ENCODE measurements at places on chromosomes 4 and X.

DNA sequence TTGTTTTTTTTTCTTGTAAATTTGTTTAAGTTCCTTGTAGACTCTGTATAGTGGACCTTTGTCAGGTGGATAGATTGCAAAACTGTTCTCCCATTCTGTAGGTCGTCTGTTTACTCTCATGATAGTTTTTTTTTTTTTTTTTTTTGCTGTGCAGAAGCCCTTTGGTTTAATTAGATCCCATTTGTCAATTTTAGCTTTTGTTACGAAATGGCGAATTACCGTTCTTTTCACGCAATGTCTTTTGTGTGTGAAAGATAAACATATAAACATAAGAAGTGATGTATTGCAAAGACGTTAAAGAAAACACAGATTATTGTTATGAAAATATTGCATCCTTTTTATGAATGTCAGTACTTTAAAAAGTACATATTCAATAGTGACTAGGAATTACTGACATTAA lies 34.5 kb downstream of the MAGEA10 start:
- no peak for DNase-seq

DNA sequence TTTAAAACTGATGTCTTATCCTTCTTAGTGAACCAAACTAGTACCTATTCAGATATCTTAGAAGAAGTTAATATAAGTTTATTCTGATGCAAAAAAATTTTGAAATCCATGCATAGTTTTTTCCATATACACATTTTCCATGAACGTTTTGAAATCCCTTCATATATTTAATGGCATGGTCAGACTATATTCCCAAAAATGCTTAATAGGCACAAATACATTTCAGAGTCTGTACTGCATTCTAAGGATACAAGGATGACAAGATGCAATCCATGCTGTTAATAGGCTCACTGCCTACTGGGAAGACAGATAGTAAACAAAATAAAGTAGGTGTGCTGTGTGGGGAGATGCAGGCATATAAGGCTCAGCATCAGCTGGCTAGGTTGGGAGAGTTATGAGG lies 33.2 kb downstream of the PROM1 start:
- no peak for DNase-seq

DNA sequence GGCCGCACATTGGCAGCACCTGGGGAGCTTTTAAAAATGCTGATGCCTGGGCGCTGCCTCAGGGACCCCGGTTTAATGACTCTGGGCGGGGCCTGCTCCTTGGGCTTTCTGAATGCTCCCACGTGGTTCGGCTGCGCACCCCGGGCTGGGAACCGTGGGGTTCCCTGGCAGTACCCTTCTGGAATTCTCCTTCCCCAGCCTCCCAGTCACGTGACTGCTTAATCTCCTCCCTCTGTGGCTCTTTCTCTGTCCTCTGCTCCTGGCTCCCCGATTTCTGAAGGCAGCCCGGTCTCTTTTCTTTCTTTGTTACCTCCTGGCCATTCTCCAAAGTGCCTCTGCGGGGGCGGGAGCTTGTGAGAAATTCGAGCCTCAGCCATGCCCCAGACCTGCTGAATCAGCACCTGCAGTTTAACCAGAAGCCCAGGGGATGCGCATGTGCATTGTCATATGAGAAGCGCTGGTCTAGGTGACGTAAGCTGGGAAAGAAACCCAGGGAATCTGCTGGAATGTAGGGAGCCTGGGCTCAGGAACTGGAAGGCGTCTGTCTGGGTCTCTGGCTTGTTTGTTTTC lies 16.6 kb downstream of the CLCN4 start:
- no peak for DNase-seq

DNA sequence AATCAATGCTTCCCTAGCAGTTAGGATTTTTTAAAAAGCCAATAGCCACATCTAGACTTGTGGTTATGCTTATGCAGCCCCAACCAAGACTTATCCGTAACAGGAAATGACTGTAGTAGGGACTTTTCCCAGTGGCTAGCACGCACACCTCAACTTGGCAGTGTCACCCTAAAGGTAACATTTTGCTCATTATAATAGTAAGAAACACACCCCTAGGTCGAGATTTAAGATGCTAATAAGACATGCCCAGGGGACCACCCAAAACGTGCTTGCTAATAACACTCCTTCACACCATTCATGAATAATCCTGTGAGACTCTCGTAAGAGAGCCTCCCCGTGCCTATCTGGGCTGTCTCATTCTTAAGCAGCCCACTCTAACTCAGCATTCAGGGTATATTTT lies 195.3 kb downstream of the CHIC1 start:
- no peak for DNase-seq

GRCh38 chr4:60780874-60781273 lies 419.3 kb upstream of the ADGRL3 start:
- no peak for DNase-seq

DNA sequence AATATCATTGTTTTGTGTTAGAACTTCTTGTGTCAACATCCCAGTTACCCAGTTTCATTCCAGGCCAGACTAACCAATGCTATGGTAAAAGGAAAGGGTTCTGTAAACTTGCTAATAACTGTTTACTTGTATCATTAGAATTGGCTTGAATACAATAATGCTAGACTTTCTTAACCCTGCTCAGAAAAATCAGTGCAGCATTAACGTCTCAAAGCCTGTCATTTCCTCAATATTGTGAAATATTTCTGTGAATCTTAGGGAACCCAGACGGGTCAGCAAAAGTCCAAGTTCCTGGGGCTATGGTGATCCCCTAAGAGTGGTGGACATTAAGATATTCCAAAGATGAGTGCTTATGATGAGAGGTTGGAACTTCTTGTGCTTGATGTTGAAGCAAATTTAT lies 541.2 kb upstream of the MAGEB18 start:
- DNase-seq, result no peak
